ENCODE measurements at places on chromosomes 2 and 18.

GRCh38 chr18:49137093-49137492 lies 186.3 kb upstream of the SMAD7 start:
- DNase-seq, result no peak

DNA sequence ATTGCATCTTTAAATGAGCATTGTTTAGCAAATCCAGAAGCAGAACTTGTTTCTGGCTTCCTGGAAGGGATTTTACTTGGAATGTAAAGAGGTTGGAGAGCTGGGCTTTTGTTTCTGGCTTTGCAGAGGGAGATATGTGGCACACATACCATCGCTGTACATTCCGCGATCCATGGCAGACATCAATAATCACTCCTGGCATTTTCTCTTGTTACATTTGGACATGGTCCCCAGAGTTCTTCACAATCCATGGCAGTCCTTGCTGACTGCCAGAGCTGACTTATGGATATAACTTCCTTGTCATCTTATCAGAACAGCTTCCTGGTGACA lies 445.6 kb upstream of the SPRED2 start:
- no peak for DNase-seq

DNA sequence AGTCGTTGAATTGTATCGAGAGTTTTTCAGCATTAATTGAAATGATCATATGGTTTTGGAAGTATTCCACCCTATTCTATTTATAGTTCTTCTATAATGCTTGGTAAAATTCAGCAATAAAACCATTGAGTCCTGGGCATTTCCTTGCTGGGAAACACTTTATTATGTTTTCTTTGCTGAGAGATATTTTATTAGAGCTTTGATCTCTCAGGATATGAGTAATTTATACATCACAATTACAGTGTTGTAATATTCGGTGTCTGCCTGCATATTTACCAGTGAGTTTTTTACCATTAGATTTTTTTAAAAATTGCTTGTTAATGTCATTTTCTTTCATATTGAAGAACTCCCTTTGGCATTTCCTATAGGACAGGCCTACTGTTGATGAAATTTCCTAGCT lies 402.7 kb upstream of the FSIP2 start:
- no peak for DNase-seq

GRCh38 chr18:55452123-55452611 lies 135.8 kb downstream of the TCF4 start:
- DNase-seq, result no peak

DNA sequence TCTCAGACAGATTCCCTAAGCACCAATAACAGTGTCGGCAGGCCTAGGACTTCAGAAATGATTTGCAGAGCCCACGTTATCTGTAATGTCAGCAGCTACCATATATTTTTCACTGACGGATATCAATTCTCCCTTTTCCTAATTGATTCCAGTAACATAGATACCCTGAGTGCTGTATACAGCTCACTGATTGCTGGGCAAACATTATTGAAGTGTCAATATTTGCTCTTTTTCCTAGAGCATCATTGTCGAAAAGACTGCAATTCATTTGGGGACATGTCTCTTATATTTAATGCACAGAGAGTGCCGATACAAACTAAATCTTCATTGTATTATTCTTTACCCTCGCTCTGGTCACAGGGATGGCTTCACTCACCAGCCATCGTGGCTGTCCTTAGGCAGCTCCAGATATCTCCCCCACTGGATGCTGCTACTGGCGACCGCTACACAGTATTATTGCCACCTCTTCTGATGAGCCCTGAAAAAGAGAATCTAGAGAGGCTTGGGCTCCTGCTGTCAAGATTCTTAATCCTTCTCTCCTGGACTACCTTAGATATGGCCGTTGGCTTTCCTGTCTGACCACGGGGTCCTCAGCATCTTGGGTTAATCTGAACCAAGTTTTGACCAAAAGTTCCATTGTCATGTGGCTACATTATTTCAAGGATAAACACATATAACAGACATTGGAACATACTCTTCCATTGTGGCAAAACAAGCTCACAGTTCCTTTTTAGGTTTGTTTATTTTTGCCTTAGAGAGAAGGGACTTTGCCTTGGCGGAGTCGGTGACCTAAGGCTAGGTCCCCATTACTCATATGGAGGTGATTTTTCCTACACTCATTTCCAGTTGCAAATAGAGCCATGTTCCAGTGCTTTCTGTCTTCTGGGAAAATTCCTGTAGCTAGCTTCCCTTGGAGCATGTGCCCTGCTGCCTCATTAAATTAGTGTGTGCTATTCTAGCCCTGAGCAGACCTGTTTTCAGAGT lies 105.4 kb downstream of the CPO start:
- no peak for DNase-seq

DNA sequence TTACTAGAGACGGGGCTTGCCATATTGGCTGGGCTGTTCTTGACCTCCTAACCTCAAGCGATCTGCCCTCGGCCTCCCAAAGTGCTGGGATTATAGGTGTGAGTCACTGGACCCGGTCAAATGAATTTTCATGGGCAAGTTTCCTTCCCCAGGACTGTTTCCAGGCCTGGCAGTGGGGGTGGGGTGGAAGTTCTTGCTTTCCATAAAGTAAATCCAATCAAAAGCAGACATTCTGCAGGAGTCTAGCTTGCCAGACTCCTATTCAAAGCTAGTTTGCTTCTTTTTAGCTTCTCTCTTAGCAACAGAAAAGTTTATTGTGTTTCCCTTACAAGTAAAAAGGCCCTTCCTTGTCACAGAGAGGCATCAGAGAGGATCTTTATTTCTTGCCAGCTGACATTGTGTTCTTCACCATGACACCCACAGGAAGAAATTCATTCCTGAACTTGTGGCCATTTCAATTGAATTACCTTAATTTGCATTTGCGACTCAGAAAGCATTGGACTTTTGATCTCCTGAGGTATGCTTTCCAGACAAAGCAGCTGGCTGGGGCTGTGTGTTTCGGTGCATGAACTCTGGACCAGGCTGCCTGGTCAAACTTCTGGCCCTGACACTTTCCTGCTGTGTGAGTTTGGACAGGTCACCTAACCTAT lies 37.9 kb downstream of the LYPD1 start:
- DNase-seq, result no peak

GRCh38 chr2:164903951-164904350 lies 51.4 kb downstream of the SLC38A11 start:
- no peak for DNase-seq

GRCh38 chr2:242019344-242019743 lies 149.8 kb downstream of the RTP5 start:
- no peak for DNase-seq

- no peak for DNase-seq
These were observed 138.9 kb upstream of the HAAO start for GRCh38 chr2:42931146-42931817.

DNA sequence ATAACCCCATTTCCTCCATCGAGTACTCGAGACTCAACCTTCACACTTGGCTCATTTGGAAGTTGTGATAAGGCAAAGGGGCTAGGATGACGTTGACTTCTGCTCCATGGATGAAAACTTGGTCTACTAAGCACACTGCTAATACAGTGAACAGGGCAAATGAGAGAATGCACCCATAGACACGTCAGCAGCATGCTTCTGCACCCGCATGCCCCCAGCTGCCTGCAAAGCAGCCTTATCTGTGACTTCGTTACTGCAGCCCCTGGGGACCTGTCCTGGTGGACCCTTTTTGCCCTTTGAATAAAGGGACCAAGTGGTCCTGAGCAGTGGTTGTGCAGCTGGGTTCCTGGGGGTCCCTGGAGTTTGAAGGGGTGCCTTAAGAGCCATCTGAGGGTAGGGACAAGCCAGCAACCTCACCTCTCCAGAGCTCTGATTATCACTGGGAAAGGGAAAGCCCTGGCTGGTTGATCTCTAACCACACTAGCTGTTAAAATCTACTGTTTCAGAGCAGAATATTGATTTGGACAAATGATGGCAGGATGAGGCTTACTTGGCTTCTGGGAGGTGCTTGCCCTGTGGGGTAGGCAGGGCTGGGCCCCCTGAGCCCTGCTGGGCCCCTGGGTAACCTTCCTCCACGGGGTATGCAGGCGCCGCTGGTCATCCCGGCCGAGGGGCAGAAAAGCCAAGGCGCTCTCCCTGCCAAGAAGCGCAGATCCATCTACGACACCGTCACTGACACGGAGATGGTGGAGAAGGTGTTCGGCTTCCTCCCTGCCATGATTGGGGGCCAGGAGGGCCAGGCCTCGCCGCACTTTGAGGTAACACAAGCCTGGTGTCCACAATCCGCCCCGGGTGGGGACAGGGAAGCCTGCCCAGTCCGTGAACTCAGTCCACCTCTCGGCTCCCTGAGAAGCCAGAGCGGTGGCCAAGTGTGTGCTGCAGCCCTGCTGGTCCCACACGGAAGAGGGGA lies 37.6 kb upstream of the GPR17 start:
- DNase-seq, result no peak

GRCh38 chr18:76102156-76102555 lies 392.9 kb downstream of the ZNF516 start:
- no peak for DNase-seq

DNA sequence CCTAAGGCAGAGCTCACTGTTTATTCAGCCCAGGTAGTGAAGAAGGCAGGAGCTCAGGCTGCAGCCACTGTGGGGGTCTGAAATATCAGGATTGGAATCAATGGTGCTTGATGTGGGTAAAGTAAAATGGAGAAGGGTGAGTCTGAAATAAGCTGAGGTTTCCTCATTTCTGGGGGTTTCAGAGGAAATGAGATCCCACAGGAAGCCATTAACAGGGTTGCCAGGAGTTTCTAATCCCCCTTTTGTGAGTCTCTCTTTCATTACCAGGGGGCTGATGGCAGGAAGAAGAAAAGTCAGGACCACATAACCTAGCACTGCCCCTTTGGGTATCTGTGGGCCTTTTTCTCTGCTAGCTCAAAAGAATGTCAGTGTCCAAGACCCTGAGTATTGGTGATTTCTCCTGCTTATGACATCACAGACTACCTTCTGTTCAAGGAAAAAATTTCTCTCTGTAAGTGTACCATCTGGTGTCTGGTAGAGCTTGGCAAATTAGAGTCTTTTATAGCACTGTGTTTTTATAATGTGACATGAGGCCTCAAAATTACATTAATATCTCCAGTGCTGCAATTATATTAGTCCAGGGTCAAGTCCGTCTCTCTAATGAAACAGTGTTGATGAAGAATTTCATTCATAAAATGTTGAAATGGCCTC lies 56.0 kb downstream of the LBH start:
- DNase-seq, result no peak

GRCh38 chr18:61635901-61636528 lies 256.8 kb downstream of the RNF152 start:
- DNase-seq, result peak; percentile 2

- no peak for DNase-seq
These were observed 72.4 kb upstream of the HAAO start for GRCh38 chr2:42864641-42865280.

DNA sequence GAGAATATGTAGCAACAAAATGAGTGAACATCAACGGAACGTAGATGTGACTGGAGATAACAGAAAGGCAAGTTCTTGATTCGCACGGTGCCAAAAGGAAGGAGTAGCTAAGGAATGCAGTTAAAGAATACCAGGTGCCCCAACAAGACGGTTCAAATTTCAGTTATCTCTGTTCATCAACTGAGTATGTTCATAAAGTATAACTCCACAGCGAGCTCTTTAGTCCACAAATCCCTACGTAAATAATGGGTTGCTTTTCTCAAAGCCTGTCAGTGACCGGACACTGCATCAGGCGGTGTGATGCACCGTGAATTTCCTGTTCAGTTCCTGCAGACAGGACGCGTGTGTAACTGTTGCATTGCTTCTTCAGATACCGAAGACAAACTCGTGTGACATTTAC lies 91.8 kb downstream of the NOL10 start:
- DNase-seq, result no peak

DNA sequence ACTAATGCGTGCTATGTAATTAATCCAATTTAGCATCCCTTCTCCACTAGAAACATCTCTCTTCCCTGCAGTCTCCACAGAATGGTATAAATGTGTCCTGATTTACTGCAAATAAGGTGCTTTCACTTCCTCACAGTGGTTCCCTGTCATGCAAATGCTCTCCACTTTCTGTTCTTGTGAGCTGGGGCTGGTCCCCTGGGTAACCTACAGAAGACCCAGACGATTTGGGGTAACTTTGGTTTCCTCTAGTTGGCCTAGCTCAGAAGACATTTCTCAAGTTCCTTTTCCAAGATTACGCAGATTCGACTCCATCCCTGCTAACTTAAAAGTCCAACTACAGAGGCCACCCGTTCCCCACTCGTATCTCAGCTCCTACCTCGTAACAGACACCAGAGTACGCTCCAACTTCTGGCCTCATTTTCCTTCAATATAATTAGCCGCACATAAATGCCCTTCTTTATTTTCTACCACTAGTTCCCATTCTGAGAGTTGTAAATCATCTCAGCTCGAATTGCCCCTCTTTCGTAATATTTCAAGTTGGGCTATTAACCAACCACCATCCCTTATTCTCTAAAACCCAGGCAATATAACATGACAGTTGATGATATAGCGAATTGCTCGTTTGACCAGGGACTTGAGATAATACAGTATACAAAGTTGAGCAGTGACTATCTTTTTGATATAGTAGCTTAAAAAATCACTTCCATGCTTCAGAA lies 28.8 kb upstream of the NEDD4L start:
- no peak for DNase-seq

- DNase-seq, result no peak
These were observed 758.4 kb upstream of the KLHL29 start for GRCh38 chr2:22626621-22627020.

- DNase-seq, result no peak
These were observed 239.5 kb downstream of the WDR7 start for GRCh38 chr18:56890632-56891031.

- DNase-seq, result no peak
These were observed 108.7 kb downstream of the ZNF521 start for GRCh38 chr18:25243257-25243656.

DNA sequence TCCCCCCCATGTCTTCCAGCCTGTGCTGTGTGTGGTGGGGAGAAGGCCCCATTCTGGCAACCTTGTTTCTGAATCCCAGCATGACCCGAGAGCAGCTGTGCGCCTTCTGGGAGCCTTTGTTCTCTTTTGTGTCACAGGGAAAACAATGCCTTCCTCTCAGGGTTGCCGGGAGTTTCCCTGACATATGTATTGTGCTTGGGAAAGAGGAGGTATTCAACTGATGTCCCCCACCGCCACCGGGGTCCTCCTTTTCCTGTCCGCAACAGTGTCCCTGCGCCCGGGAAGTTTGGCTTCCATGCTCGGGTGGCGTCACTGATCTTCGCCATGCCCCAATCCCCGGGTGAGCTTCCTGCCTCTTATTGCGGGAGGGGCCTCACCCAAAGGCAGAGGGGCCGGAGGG lies 77.5 kb upstream of the ASB18 start:
- DNase-seq, result no peak

DNA sequence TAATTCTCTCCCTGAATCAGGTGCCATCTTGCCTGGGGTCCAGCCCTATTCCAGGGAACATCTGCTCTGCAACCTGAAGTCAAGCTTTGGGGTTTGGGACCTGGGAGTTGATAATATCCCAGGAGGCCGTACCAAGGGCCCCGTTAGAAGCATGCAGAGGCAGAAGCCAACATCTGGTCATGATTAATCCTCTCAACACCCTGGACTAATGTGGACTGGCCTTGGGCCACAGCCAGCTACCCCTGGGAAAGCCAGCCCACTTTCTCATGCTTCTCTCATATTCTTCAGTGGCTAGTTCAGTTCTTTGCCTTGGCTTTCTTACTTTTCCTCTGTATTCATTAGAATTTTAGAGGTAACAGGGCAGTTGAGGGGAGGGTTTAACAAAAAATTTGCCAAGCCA lies 515.6 kb upstream of the NRP2 start:
- DNase-seq, result no peak

Measured in activated CD8-positive, alpha-beta memory T cell treated with anti-CD3 and anti-CD28 coated beads for 4 hours (primary cell).